ENCODE measurements at places on chromosomes 4 and X.

GRCh38 chr4:67035986-67036385 is 509.3 kb downstream of the CENPC start:
- DNase-seq: no peak

DNA sequence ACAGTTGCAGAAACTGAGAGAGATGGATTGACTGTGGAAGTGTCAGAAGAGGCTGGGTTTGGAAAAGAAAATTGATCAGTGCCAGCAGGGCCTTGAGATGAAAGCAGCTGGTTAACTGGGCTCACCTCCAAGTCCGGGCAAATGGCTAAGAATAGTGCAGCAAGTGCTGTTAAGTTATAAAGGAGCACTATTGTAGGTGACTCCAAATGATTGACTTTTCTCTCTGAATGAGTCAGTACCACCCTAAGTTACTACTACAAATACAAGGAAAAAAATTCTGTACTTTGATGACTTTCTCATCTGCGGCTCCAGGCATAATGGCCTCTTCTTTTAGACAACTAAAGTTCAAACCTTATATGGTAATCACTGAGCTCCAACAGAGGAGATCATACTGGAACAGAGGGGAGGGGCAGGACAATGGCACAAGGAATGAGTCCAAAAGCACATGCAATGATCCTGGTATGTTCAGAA is 733.4 kb upstream of the INTU start:
- no peak for DNase-seq

GRCh38 chrX:68288127-68288526 is 145.2 kb downstream of the OPHN1 start:
- no peak for DNase-seq

GRCh38 chr4:135239964-135240363 is 1038.4 kb upstream of the PABPC4L start:
- DNase-seq: no peak

GRCh38 chrX:95791876-95792275 is 892.8 kb upstream of the DIAPH2 start:
- no peak for DNase-seq

DNA sequence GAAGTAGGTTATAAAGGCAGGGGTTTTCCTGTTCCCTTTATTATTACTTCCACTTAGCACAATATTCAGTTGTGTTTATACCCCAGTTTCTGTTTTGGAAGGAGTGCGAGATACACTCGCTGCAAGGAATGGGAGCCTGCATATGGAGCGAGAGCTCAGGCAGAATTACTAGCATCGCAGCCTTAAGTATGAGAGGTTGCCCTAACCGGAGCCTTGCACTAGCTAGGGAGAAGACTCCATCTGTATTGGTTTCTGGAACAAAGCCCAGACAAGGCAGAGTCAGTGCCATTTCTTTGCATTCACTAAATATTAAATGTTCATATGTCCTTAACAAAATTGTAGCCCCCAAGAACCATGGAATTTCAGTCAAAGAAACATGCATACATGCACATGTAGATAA is 6.2 kb upstream of the DCTD start:
- no peak for DNase-seq

GRCh38 chr4:76909711-76910110 is 11.8 kb upstream of the SOWAHB start:
- no peak for DNase-seq

GRCh38 chrX:30798810-30799209 is 90.2 kb downstream of the TAB3 start:
- no peak for DNase-seq

- DNase-seq: peak; percentile 80
These were observed at the start of gene GPRIN3 for GRCh38 chr4:89307446-89308160. Gene GPRIN3, minus strand, starts transcription at chr4:89307800. Its CDS starts 57,690 bp downstream, at chr4:89250110.

DNA sequence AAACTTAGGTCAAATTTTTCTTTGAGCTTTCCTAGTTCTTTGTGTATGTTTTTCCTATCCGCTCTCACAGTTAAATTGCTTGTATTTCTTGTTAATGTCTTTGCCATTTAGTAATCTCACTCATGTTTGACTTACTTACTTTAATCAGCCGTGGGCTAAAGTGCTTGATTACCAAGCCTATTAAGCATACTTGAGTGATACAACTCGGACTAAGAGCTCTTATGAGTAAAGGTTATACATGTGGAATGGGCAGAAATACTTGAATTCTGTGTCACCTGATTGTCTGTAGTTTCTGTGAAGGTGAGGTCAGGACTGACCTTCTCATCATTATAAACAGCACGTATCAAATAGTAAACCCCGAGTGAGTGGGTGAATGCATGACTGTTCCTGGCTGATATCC is 664.5 kb downstream of the PDHA2 start:
- DNase-seq: no peak

- peak; percentile 17 for DNase-seq
These were observed 35.6 kb downstream of the STEEP1 start for GRCh38 chrX:119529345-119530276.

DNA sequence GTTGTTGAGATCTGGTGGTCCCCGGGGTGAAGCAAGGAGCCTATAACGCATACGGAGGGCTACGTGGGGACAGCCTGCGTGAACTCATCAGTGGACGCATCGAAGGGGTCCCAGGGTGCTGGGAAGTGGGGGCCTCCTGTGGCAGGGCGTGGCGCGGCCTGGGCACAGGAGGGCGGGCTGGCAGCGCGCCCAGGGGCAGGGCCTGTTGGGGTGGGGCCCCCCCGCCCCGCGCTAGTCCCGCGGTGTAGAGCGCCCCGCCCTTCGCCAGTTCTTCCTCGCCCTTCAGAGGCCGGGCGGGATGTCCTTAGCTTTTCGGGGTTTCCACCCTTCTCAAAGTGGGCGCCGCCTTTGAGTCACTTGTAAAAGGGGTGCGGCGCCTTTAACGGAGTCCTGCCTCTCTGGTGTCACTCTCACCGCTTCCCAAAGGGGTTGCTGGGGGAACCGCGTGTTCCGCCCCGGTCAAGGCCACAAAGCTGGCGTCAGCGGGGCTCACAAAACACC is 632 bp downstream of the PLP2 start:
- DNase-seq: peak; percentile 86

- DNase-seq: no peak
These were observed 7.8 kb downstream of the QDPR start for GRCh38 chr4:17504081-17504480.

- DNase-seq: no peak
These were observed 126.8 kb upstream of the RPL34 start for GRCh38 chr4:108493596-108493931.

GRCh38 chrX:574251-574650 is 56.3 kb upstream of the SHOX start:
- DNase-seq: peak; percentile 40

- DNase-seq: no peak
These were observed 113.9 kb downstream of the GRIA3 start for GRCh38 chrX:123298026-123298425.

GRCh38 chr4:150584111-150584915 is 2.4 kb downstream of the MAB21L2 start:
- no peak for DNase-seq

GRCh38 chr4:113355550-113356371 is 306.3 kb downstream of the ANK2 start:
- no peak for DNase-seq

DNA sequence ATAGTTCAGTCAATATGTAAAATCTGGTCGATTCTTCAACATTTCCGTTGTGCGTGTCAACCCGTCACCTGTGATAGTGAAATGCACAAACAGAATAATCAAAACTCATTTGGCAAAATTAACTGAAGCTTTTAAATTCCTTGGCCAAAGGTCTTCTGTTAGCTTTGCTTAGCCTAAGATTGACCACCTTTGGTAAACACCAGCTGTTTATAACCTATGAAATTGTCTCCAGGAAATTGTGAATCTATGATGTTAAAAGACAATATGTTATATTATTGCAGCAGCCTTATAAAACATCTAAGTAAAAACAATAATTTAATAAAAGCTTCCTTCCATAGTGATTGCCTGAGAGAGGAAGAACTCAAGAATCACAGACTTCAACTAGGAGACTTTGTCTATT is 196.8 kb downstream of the IL15 start:
- DNase-seq: no peak

GRCh38 chrX:127764674-127765073 is 287.5 kb downstream of the ACTRT1 start:
- DNase-seq: no peak

- no peak for DNase-seq
These were observed 197.6 kb downstream of the ANTXR2 start for GRCh38 chr4:79875344-79875899.

DNA sequence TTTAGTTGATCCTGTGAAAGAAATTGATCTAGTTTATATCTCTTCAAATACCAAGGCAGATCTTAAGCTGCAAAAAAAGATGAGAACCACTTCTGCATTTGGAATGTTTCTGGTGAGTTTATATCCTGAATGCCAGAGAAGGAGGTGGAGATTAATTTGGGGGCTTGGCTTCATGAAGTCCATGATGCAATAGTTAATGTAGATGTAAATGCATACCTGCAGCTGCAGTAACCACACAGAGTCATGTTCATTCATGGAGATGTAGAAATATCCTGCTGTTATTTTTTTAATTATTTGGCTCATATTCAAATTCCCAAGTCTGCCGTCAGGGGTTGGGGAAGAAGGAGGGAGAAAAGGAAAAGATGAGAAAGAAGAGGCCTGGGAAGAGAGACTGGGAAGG is at the start of gene SULT1E1:
TSS of gene SULT1E1 (minus strand) at position 94 of the 400 bp plus-strand sequence. CDS start 2,501 bp downstream, outside the sequence.
- DNase-seq: no peak

DNA sequence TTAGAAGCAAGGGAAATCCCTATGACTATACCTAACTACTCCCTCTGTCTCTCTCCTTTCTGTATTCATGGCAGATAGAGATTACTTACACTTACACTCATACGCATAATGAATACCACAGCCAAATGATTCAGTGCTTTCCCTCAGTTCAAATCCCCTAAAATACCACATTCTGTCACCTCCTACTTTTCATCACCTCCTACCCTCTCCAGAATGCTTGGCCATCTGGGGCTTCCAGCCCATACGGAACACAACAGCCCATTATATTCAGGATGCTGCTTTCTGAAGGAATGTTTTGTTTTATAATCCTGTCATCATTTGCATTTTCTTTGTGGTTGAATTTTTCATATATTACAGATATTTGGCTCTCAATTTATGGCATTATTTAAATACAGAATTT is 361.6 kb downstream of the GRIA2 start:
- DNase-seq: no peak

- no peak for DNase-seq
These were observed 1174.0 kb downstream of the RAPGEF2 start for GRCh38 chr4:160276785-160277325.

DNA sequence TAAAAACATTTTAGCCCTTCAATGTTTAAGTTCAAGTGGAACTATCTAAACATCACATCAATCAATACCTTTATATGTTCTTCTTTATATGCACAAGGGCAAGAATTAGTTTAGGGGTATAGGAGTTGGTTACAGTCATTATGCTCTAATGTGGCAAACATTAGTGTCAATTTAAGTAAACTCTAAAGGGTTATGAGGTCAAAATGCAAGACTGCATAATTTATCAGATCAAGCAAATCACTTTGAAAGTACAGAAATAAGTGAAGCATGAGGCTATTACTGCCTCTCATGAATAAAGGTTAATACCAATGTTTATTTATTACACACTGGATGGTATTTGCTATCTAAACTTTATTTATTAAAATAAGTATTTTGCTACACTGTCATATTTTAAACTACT is 59.7 kb downstream of the MAB21L2 start:
- DNase-seq: no peak

GRCh38 chrX:47297874-47298273 is 65.1 kb downstream of the USP11 start:
- no peak for DNase-seq

DNA sequence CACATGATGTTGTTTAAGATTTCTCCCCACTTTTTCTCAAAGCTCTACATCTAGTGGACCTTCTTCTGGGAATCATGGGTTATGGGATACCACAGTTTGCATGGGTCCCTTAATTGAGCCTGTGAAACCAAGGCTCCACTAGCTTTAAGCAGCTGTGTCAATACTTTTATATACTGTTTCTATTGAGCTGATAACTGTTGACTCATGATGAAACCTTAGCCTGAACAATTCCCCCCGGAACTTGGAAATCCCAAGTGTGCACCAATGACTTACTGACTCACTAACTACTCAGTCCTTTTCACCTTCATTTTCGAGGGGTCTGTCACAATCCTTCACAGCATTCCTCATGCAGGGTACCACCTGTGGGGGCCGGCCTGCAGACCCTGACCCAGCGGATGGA is 12.7 kb upstream of the SPIN4 start:
- no peak for DNase-seq

- DNase-seq: no peak
These were observed 28.6 kb upstream of the BBS12 start for GRCh38 chr4:122703868-122704267.

DNA sequence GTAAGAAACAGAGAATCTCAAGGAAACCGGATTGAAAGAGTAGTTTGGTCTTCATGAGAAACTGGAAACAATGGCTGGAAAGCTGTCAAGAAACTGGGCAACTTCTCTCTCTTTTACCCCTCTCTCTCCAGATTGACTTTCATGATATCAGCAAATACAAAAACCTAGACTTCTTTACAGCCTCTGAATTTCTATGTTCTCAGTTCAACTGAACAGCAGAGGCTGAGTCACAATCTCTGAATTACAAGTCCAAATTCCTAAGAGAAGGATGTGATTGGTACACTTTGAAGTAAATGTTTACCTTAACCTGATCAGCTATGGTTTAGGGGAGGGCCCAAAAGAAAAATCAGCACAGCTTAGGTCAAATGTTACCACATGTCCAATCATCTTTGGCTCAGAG is 974.9 kb downstream of the RPA4 start:
- DNase-seq: no peak

DNA sequence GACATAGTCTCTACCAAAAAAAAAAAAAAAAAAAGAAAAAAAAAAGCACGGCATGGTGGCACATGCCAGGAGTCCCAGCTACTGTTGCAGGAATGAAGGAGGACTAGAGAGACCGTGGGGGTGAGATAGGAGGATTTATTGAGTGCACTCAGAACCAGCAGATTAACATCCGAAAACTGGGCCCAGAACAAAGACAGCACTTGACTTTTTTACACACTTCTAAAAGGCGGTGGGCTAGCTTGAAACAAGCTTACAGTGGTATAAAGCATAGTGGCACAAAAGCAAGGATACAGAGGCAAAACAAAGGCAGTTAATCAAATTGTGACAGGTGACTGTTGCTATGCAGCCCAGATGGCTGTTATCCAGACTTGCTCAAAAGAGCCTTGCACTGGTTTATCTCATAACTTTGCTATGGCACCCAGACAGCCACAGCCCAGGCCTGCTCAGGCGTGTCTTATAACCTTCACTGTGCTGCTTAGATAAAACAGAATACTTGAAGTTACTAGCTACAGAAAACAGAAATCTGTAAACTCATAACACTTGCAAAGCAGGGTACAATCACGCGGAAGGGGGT is 9.9 kb upstream of the PI4K2B start:
- peak; percentile 27 for DNase-seq

- no peak for DNase-seq
These were observed 138.3 kb downstream of the PDE5A start for GRCh38 chr4:119490335-119490734.

DNA sequence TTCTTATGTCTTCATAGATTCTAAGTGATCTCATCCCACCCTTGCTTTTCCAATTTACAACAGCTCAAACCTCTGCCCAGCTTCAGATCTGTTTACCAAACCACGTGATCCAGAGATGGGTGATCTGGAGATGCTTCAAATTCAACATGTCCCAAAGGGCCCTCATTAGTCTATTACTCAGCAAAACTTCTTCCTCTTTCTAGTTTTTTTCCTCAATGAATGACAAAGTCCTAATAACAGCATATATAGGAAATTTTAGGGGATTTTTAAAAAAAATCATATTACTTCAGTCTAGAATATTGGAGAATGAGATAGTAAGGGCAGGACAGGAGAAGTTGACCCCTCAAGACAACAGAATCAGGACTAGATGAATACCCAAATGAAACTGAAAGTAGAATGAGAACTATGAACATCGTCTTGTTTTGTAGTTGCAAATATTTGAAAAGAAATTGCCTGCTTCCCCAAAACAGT is 127.1 kb downstream of the CFAP299 start:
- DNase-seq: no peak
